ENCODE measurements at places on chromosomes 4 and X. TPM values are rescaled to one million over a fixed set of nuclear protein-coding genes. Genes with fewer than 3 reads are reported as not detected.

DNA sequence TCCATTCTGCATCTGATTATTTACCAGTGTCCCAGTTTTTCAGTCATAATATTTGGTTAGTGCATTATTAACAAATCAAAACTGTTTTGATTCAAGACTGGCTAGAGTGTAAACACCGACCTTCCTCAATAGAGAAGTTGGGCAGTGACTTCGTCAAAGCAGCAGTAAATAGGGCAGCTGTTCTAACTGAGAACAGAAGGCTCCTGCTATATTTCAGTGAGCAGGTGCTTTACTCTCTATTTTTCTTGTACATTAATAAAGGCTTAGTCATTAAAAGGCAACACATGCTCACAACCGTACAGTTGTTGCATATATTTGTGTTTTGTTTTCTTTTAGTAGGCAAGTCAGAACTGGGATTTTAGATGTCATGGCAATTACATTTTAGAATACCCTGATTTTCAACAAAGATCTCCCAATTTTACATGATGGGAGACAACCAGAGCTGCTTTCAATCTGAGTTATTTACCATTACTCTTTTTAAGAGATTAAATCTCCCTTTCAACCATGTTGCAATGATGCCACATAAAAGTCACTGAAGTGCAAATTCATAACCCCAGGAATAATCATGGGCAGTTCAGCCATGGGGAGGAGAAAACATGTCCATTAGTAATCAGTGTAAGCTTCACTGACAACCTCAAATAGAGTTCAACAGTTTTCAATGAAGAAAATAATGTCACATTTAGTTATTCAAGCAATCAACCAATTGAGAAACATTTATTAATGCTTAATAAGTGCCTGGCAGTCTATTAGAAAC, 233.3 kb downstream of the NDST4 start:
- no peak for DNase-seq

GRCh38 chrX:103878466-103879122, 46.5 kb upstream of the RAB9B start:
- no peak for DNase-seq

DNA sequence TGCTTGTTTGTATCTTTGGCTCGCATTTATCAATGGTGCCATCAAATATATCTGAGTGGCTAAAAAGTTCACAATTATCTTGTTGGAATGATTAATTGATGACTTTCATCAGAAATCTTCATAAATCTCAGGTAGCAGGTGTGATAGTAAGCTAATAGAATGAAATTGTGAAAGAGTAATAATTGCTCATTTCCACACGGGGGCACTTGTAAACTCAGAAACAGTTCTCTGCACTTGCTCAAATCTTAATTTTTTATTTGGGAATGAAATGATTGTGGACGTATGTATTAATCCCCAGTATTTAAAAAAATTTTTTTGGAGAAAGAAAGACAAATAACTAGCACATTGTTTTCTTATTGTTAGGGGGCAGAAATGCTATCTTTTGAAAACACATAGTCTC, 132.8 kb downstream of the DTHD1 start:
- no peak for DNase-seq

DNA sequence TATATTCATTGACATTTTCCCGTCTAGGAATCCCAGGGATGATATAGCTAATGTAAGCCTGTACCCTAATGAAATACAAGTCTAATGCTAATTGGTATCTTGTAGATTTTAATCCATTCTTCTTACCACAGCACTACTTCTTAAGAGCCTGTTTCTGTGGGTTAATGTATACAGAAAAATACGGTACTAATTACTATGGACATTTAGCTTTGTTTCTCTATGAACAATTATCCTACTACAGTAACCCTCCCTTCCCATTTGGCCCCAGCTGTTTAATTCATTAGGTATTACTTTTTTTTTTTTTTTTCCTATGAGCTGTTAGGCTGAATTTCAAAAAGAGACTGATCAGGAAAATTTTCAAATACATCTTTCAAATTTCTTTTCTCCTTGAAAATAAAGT, 245.1 kb upstream of the SLC7A11 start:
- DNase-seq, result no peak

DNA sequence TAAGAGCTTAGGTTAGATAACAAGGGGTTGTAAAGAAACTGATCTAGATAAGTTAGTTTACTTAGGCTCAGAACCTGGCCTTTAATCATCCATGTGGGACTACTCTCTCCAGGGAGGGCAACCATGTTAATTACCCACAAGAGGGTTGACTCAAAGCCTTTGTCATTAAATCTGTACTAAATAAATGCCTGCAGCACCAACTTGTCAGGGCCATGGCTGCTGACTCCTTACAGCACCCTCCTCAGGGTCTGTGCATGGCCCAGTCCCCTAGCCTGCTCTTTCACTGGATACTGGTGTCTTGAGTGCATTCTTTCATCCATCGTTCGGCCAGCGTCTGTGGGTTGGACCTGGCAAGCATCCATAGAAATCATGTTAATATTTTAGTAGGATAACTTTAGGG, 34.7 kb downstream of the CASP3 start:
- no peak for DNase-seq

RNF128 gene
- total RNA-seq, result not detected

SMARCA1 gene
- 0.20 TPM for total RNA-seq
